ENCODE measurements at places on chromosomes 1 and 21. TPM values are rescaled to one million over a fixed set of nuclear protein-coding genes. Genes with fewer than 3 reads are reported as not detected.

The SLC1A7 gene
- not detected for total RNA-seq

The ICOSLG gene
- under 0.01 TPM for total RNA-seq

The LHX8 gene
- not detected for total RNA-seq

The EDEM3 gene
- 42.2 TPM for total RNA-seq

All from hair follicle dermal papilla cell (primary cell).